GM12891 (cell line): ENCODE measurements at places on chromosomes 5 and 9.
A peak's percentile ranks its signal among the peaks of the same experiment; 100 is the strongest.

DNA sequence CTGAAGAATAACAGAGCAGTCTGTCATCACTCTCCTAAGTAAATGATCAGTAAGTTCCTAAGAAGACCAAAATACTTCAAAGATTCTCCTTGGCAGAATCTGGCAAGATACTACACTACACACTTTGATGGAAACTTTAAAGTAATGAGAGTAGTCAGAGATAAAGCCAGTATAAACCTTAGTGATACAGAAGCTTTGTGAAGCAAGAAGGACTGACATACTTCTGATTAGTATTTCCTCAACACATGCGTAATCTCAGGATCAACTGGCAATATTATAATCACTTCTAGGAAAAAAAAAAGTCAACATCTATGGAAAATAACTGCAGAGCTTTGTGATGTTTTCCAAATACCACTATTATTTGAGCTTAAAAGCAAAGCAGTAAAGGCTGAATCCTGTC lies 34.0 kb upstream of the ADAMTS19 start:
- DNase-seq = no peak

GRCh38 chr9:115625251-115625650 lies 507.3 kb upstream of the TNC start:
- no peak for DNase-seq

DNA sequence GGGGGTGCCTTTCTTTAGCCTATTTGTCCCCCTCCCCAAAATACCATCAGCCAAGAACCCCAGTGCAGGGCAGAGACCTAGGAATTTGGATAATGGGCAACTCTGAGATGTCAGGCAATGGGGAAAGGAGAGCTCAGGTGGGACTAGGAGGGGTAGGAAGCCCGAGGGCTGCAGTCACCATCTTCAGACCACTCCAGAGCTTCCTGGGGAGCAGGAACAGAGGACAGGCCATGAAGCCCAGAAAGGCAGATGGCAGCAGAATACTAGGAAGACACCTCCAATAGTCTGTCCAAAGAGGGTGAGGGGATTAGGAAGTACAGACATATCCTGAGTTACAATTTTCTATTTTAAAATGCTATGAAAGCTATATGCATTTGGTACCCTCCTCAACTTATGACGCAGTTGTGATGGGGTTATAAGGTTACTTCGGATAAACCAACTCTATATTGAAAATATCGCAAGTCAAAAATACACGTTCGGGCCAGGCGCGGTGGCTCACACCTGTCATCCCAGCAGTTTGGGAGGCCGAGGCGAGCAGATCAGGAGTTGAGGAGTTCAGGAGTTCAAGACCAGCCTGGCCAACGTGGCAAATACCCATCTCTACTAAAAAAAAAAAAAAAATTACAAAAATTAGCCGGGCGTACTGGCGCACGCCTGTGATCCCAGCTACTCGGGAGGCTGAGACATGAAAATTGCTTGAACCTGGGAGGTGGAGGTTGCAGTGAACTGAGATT lies 34.6 kb upstream of the IL17B start:
- no peak for DNase-seq

DNA sequence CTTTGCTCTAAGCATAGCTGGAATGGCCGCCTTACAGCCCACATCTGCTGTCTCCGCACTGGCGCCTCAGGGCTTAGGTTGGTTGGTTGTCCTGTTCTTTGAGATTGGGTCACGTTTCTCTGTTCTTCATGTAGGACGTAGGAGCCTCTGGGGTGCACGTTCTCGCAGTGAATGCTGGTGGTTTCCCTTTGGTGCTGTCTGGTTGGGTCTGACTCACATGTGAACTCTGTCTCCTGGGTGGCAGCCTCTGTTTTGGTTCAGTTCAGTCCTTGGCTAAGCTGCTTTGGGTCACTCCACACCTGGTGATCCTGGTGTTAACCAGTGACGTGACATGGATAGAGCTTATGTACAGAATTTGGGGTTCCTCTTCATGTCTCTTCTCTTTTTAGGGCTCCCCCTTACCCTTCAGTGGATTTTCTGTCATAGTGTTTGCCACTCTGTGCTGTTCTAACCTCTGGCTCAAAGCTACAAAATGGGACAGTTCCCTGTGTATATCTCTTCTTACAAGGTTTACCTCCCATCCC lies 12.6 kb upstream of the LPCAT1 start:
- peak; percentile 65 for DNase-seq

- no peak for DNase-seq
Observed at GRCh38 chr5:92998456-92998855, 582.6 kb downstream of the NR2F1-AS1 start.

- DNase-seq = peak; percentile 69
Observed at GRCh38 chr5:141811287-141812155, 66.7 kb downstream of the PCDH1 start.

DNA sequence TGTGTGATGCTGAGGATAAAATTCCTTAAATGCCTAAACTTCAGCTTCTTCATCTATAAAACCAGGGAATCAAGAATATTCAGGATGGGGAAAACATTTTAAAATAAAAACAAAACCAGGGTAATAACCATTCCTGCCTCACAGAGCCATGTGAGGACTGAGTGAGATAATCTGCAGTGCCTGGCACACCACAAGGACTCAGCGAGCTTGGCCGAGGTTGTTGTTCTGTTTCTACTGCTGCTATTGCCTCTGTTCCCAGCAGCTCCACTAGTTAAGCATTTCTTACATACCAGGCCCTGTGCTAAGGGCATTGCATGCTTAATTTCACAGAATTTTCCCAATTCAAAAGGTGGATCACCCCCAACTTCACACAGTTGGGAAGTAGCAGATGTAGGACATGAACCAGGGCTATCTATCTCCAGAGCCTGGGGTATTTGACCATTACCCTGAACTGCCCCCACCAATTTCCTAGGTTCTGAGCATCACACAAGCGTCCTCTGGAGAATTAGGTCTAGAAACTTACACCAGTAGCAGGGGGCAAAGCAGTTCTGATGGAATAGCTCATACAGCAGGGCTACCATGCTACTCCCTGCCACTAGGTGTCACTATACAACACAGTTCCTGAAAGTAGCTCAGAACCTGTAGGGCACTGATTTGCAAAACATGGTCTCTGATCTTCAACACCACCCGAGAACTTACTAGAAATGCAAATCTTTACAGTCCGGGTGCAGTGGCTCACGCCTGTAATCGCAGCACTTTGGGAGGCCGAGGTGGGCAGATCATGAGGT lies 74.3 kb downstream of the LRSAM1 start:
- no peak for DNase-seq

- no peak for DNase-seq
Observed at GRCh38 chr5:67350618-67351201, 154.1 kb upstream of the CD180 start.

DNA sequence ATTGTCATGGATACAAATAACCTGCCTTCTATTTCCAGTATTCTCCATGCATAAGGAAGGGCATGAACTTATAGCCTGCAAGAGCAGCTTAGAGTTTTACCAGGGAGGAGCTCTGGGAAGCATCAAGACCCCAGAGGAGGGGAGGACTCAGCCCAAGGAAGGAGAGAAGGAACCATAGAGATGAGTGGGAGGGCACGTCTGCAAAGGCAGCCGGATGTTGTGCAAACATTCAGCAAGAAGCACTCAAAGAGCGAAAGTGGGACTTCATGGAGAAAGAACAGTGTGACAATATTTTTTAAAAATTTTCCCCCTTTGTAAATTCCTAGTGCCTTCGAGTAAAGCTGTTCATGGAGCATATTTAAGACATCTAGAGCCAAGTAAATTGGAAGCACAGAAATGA lies 270.1 kb upstream of the PTGER4 start:
- no peak for DNase-seq

GRCh38 chr5:56024810-56025150 lies 30.0 kb upstream of the IL6ST start:
- DNase-seq = no peak

DNA sequence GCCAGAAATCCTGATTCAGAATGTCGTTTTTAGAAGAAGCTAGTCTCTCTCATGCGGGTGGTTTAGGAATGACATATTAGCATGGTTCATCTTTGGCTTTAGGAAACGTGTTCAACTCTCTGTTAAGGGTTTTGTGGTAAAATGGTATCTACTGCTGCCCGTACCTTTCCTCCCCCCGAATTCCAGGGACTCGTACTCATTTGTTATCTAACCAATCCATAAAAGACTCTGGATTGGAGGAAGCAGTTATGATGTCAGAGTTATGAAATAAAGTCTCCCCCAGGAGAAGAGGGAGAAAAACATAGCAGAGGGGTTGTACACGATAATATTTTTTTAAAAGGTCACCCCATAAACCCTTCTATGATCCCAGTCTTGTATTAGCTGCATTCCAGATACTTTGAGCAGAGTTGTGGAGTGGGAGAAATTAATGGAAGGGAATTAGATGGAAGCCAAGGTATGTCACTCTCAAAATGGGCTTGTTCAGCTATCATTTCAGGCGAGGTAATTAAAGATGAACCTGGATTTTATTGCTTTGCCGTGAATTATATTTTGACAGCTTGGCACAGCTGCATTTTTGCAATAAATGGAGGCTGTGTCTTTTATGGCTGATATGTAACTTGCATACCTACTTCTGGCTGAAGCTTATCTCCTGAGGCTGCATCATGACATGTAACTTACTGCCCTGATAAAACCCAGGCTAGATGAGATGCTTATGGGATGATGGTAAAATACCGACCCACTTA lies 31.3 kb downstream of the RAI14 start:
- no peak for DNase-seq

GRCh38 chr9:4573634-4574389 lies 83.5 kb downstream of the SLC1A1 start:
- no peak for DNase-seq

DNA sequence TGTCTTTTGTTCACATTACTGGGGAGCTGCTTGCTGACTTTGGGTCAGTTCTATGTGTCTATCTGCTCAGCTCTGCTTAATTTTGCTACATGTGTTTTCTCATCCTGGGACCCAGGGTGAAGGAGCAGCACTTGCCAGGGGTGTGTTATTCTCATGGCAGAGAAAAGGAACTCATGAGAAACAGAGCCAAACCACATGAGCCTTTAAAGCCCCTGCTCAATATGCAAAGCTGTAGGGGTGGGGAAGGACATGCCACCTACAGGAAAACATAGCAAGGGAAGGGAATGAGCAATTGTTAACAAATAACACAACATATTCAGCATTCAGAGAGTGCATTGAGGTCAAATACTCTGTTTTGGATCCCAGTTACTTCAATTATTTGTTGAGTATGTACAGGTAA lies 290.9 kb downstream of the CDK5RAP2 start:
- DNase-seq = no peak

DNA sequence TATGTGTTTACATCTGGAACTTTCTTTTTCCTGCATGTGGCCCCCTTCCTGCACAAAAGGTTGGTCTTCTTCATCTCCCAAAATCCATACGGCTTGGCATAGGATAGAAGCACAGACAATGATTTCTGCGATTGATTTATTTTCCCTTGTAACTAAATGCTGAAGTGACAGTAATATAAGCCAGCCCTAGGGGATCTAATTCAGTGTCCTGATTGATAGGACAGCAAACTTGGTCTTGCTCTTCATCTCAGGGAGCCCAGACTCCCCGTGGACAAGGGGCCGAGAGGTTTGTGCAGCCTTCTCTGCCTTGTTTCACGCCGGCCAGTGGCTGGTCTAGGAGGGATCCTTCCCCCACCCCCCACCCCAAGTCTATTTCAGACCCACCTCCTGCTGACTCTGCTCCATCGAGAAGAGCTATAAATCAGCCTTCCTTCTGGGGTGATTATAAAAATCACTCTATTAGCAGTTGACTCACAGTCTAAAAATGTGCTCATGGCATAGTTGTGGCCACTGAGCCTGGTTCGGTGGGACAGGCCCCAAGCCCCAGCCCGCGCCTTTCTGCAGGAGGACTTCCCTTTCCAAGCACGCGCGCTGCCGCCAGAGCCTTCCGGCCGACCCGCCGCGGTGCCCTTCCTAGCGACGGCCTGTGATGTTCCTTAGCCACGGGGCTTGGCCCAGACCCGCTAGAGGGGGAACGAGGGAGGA lies 89.8 kb upstream of the COL5A1 start:
- no peak for DNase-seq

- DNase-seq = peak; percentile 37
Observed at GRCh38 chr9:72271613-72272478, 93.2 kb downstream of the ZFAND5 start.

DNA sequence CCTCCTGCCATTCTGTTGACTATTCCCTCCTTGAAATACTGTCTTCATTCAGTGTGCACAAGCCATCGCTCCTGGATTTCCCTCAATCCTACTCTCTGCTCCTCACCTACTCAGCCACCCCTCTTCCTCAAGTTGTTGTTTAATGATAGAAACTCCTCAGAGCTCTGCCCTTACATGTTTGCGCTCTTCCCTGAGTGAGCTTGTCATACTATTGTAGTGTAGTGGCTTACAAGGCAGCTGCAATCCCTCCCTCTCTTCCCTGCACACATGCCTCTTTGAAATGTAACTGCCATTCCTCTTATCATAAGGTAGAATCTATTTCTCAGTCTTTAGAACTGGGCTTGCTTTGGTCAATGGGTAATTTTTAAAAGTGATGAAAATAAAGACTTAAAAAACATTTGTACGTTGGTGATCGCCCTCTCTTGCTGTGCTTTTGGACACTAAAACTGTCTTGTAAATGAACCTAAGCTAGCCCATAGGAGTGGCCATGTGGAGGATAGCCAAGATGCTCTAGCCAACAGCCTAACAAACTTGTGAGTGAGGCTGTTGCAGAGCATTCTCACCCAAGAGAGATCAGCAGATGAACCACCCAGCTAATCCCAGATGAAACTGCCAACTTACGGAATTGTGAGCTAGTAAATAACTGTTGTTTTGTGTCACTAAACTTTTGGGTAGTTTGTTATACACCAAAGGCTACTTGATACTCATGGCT lies 18.1 kb upstream of the SMAD5 start:
- DNase-seq = no peak

- peak; percentile 44 for DNase-seq
Observed at GRCh38 chr5:115180165-115180709, 10.5 kb upstream of the TRIM36 start.

DNA sequence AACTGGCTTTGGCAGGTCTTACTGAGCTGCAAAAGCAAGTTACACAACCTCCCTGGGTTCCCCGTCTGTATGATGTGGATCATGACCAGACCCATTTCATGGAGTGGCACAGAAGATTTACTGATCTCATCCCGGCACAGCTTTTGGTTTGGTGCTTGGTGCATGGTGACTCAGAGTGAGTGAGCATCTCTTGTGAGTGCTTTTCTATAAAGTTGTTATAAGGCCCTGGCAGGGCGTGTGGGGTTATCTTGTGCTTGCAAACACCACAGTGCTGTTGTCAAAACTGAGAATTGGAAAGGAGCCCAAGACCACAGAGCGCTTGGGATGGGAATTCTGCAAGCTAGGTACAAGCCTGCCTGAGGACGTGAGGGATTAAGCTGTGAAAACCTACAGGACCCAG lies 425.2 kb downstream of the GADD45G start:
- DNase-seq = no peak

GRCh38 chr9:97186493-97186892 lies 121.0 kb upstream of the CCDC180 start:
- DNase-seq = no peak

DNA sequence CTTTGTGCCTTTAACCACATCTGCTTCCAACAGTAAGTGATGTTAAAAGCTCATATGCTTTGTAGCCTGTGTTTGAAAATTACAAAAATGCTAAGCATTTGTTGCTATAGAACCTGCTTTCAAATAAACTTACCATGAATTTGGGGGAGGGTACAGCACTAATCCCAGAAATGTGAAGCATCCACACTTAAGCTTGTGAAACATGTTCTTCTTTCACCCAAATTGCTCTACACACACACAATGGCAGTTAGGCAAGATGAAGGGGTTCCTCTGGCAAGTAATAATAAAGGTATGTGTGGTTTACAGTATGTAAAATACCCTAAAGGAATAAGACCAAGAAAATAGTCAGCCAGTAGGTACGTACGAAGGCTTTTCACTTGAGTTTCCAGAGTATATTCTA lies 165.6 kb downstream of the SMARCA2 start:
- no peak for DNase-seq
